ENCODE measurements at places on chromosomes 12 and 14.

DNA sequence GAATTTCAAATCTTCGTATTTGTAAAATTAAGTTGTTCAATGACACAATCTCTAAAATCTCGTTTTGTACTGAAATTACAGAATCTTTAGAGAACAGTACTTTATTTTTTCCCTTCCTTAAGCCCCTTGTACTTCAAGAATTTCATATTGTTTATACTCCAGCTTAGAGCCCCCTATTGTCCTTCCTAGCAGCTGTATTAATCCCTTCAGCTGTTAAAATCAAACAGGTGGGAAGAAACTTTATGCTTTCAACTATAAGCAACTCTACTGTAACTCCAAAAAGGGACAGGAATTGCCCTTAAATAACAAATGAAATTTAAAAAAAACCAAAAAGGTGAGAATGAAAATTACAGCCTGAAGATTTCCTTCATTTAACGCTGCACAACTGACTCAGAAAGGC, 1.7 kb downstream of the NACA start:
- no peak for DNase-seq

GRCh38 chr12:7162691-7163114, 26.8 kb upstream of the PEX5 start:
- DNase-seq = no peak

- DNase-seq = no peak
Measured at GRCh38 chr12:104279164-104279563, 24.4 kb upstream of the EID3 start.

DNA sequence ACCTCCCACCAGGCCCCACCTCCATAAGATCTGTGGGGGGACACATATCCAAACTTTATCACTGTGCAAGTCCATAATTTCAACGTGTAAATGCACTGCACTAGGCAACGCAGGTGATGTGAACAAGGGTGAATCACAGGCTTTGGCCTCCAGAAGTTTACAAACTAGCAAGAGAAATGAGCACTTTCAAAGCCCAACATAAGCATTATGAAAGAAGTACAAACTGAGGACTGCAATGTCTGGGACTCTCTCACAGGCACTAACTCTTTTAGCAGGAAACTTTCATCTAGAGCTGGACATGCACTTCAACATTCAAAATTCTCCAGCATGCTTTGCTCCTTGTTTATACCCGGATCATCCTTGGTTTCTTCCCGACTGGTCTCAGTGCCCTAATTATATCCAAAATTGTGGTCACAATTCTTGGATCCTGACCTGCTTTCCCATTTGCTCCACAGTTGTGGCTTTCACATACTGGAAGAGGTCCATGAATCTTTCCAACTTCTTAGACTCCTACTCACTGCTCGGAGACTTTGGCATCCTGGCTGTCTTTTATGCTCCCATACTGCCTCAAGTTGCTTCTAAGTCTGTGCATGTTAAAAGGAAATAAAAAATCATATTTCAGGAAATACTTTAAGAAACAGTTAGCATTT, 44.9 kb upstream of the STRAP start:
- no peak for DNase-seq

- DNase-seq = no peak
Measured at GRCh38 chr12:10025236-10025635, 5.2 kb upstream of the CLEC9A start.

DNA sequence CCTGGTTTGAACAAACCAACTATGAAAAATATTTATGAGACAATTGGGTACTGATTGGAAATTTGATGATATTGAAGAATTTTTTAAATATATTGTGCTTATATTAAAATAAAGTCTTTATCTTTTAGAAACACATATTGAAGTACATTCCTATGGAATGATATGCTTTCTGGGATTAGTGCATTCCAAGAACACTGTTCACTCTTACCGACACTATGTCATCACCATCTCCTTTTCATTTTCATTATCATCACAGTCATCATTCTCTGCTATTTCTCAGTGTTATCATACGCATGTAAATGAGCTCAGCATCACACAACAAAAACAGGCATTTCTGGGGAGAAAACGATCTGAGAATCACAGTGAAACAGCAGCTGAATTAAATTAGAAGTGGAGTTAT, 513.3 kb upstream of the CCDC196 start:
- DNase-seq = no peak

GRCh38 chr14:99899578-99900178, 106.5 kb downstream of the EML1 start:
- DNase-seq = no peak

GRCh38 chr14:22227084-22227483, 361.9 kb downstream of the DAD1 start:
- no peak for DNase-seq

- DNase-seq = no peak
Measured at GRCh38 chr12:45468751-45469615, 253.1 kb downstream of the ANO6 start.

GRCh38 chr12:4567073-4567881, 5.3 kb downstream of the DYRK4 start:
- no peak for DNase-seq

DNA sequence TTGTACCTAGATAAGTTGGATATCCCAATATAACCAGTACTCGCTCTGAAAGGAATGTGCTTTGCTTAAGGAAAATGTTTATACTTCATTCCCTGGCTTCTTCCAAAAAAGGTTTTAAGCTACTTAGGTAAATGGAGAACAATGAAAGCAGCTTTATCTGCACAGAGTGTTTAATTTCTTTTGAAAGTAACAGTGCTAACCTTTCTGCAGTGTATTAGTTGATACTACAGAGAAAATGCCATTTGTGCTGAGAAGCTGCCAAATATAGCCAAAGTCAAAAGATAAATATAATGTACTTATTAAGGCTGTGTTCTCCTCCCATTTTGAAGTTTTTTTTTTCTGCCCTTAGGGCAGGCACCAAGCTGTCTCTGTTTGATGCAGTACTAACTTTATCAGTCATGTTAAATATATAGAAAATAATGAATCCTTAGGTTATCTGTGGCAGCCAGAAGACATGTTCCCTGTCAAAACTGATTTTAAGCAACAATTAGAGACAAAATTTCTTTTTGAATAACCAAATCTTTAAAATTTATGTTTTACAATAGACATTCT, 145.4 kb upstream of the KITLG start:
- DNase-seq = no peak
